ENCODE measurements at places on chromosomes 12 and 14.
A peak's percentile ranks its signal among the peaks of the same experiment; 100 is the strongest.

GRCh38 chr14:93245764-93246420 lies 38.8 kb downstream of the UBR7 start:
- DNase-seq = no peak

DNA sequence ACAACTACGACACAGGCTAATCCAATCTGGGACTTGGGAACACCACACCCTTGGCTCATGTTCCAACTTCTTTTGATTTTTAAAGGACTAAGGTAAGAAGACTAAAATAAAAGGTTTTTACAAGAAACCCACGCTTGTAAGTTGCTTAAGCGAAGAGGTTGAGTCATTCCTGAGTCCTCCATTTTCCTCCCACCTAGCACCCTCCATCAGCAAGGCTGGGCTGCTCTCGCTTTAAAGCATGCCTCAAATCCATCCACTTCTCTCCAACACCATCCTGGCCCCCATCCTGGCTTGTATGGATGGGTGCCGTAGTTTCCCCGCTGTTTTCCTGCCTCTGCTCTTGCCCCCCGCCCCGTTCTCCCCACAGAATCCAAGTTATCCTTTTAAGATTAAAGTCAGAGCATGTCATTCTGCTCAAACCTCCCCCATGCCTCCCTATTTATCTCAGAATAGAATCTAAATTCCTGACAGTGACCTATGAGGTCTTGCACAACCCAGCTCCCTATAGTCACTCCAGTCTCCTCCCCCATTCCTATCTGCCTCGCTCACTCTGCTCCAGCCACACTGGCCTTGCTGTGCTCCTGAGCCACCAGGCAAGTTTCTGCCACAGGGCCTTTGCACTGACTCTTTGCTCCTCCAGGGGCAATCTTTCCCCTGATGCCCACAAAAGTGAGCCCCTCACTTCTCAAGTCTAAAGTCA lies 34.5 kb downstream of the SCARB1 start:
- no peak for DNase-seq

- DNase-seq = no peak
Measured at GRCh38 chr14:78512021-78512420, 341.8 kb downstream of the NRXN3 start.

GRCh38 chr14:30921305-30921704 lies 46.9 kb downstream of the COCH start:
- DNase-seq = no peak

GRCh38 chr14:93315575-93315974 lies 17.3 kb downstream of the BTBD7 start:
- DNase-seq = no peak

DNA sequence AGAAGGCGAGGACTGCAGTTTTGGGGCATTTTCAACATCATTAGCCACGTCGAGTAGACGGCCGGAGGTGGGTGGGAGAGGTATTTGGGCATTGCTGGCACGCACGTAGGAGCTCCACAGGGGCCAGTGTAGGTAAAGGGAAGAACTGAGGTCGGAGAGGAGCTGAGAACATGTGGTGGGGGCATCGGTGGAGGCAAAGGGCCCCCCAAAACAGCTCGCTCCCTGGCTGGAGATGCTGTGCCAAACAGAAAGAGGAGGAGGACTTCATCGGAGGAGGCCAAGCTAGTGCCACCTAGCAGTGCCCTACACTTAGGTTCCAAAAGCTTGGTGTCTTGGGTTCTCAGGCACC lies 52.0 kb upstream of the PPP2R5C start:
- no peak for DNase-seq

GRCh38 chr12:121182222-121182893 lies 27.6 kb upstream of the P2RX4 start:
- no peak for DNase-seq

DNA sequence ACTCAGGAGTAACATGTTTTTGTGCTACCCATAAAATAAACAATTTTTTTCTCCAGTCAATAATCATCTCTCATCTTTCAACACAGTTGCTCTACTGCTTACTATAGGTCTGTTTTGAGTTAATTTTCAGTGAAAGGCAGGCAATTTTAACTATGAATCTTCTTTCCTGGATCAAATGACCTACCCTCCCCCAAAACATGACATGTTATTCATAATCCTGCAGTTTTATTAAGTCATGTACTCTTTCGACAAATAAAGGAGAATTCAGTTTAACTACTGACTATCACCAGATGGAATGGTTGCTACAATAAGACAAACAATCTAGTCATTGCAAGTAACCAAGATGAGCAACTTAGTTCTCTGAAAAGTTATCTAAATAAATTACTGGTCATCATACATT lies 106.0 kb upstream of the FAR2 start:
- DNase-seq = no peak

DNA sequence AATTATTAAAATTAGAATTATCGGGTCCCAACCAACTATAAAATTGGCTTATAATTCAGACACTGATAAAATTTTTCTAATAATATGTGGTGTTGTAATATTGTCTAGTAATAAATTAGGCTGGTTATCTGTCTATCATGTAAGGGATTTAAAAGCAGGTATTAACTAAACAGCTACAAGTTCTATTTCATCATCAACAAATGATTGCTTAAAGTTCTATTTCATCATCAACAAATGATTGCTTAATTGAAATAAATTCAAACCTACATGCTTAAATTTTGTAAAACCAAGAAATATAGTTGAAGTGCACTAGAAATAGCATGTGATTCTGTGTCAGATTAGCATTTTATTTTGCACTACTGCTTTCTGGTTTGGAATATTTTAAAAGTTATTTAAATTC lies 34.1 kb downstream of the SLCO1A2 start:
- no peak for DNase-seq

- no peak for DNase-seq
Measured at GRCh38 chr14:43449291-43449690, 1057.8 kb downstream of the FSCB start.

- no peak for DNase-seq
Measured at GRCh38 chr12:71556875-71557274, 106.8 kb downstream of the ZFC3H1 start.

GRCh38 chr12:60822580-60822979 lies 1226.8 kb downstream of the SLC16A7 start:
- no peak for DNase-seq

DNA sequence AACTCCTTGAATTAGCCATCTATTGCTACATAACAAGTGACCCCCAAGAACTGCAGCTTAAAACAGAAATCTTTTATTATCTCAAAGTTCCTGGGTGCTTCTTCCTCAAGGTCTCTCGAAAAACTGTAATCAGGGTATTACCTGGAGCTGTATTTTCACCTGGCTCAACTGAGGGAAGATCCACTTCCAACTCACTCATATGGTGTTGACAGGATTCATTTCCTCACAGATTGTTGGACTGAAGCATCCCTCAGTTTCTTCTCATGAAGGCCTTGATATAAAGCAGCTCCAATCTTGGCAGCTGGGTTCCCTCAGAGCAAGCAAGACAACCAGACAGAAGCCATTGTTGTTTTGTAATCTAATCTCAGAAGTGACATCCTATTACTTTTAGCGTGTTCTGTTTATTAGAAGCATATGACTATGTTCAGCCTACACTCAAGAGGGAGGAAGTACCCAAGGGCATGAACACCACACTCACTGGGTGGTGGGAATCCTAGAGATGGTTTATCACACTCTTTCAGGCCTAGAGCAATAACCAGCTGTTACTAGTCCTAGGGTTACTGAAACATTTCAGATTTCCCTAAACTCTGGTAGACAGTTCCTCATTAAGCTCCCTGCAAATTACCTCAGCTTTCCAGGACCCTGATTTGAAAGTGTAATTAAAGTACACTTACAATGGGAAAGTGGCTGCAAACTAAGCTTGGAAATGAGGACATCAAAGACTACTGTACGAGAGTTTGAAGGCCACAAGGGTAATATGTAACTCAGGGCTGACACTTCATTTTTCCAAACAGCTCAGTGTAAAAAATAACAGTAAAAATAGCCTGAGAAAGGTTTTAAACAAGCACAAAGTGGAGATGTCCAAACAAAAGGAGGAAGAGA lies 222.2 kb downstream of the SEC23A start:
- no peak for DNase-seq

- no peak for DNase-seq
Measured at GRCh38 chr12:91099836-91100235, 11.5 kb downstream of the LUM start.

DNA sequence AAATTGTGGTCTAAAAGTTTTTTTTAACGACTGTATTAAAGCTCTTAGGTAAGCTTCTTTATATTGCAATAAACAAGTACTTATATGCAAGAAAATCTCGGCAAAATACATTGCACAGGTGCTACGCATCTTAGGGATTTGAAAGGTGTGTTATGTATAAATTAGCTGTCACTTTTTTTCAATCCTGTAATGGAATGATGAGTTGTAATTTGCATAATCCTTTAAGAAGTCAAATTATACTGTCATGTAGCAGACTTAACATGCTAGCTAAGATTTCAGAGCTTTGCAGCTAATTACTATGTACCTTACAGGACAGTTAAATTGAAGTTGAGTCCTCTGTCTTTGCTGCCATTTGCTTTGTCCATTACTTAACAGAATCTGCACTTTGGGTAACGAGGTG lies 117.5 kb downstream of the NPAS3 start:
- no peak for DNase-seq

GRCh38 chr12:110721570-110721969 lies 21.1 kb downstream of the PPP1CC start:
- DNase-seq = no peak

- peak; percentile 21 for DNase-seq
Measured at GRCh38 chr12:8860165-8860961, 37.9 kb downstream of the A2ML1 start.

GRCh38 chr14:63134801-63135200 lies 69.4 kb upstream of the RHOJ start:
- DNase-seq = no peak

GRCh38 chr12:43728117-43728516 lies 30.5 kb downstream of the PUS7L start:
- no peak for DNase-seq

- DNase-seq = peak; percentile 28
Measured at GRCh38 chr12:104957719-104958000, 430 bp downstream of the SLC41A2 start.

GRCh38 chr14:72739446-72740405 lies 154.2 kb downstream of the DPF3 start:
- no peak for DNase-seq

DNA sequence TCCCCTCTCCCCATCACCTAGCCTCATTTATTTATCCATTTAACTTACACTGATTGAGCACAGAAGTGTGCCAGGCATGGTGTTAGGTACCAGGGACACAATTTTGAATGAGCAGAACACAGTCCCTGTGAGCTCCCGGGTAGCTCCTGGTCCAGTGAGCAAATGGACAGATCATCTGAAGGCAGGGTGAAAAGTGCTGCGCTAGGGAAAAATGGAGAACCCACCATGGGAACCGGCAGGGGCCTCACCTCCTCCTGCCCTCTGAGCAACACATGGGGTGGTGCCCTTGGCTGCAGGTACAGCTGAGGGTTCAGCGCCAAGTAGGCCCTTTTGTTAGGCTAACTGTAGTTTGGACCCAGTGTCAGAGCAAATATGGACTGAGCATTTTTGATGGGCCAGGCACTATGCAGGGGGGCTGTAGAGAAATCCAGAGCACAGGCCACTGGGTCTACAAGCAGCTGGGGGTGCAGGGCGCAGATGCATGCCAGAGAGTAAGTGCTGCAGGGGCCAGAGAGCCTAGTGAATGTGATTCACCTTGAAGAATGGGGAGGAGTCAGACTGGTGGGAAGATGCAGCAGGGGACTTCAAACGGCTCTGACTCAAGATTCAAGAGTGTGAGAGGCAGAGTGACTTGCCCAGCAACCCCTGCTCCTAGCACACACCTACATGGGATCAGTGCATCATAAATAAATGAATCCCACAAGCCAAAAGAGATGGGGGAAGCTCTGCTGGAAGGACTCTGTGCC lies 28.2 kb downstream of the LTBP2 start:
- no peak for DNase-seq

- DNase-seq = no peak
Measured at GRCh38 chr12:47779943-47780504, 7.0 kb downstream of the SLC48A1 start.

DNA sequence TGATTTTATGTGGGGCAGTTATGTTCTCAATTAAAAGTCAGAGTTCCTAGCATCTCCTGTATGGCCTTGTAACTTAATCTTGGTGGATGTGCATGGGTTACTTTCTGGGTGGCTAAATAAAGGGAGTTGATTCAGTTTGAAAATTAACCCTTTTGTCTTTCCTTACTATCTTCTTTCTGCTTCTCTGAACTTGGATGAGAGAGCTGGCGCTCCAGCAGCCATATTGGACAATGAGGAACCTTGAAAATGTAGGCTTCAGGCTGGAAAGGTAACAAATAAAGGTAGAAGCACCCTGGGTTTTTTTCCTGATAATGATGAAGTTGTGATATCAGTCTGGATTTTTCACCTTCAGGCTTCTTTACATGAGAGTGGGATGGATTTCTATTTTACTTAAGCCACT lies 714.1 kb upstream of the TMEM132C start:
- DNase-seq = no peak

DNA sequence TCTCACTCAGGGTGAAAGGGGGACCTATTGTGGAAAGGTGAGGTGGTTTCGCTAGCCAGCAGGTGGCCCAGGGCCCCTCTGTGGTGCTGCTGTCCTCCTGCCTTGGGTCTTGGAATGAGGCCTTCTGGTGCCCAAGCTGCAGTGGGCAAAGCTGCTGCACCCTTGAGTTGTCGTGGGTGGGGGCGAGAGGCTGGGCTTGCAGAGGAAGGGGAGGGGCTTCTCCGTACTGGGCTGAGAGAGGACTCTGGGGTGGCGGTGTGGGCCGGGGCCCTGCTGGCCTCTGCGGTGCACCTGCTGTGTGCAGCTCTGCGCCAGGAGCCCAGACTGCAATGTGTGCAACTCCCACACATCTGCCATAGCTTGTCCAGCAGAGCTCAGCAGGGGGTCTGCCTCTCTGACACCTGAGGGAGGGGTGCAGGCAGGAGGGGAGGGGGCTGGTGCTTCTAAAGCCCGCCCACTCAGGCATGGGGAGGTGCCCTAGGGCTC lies 145.8 kb downstream of the KIF26A start:
- no peak for DNase-seq

DNA sequence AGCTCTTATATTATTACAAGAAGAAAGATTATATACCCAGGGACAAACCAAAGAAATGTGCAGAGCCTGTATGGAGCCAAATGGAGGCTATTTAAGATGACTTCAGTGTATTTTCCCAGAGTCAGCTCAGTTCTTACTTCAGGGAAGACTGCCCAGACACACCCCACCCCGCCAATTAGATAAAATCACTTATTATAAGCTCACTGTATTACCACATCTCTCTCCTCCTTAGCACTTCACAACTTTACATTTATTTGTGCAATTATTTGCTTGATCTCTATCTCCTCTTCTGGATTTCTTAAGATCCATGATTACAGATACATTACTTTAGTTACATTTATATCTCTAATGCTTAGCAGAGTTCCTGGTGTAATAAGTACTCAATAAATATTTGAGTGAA lies 24.7 kb upstream of the WDR89 start:
- DNase-seq = no peak

- DNase-seq = no peak
Measured at GRCh38 chr12:116400636-116401372, 123.3 kb upstream of the MED13L start.

DNA sequence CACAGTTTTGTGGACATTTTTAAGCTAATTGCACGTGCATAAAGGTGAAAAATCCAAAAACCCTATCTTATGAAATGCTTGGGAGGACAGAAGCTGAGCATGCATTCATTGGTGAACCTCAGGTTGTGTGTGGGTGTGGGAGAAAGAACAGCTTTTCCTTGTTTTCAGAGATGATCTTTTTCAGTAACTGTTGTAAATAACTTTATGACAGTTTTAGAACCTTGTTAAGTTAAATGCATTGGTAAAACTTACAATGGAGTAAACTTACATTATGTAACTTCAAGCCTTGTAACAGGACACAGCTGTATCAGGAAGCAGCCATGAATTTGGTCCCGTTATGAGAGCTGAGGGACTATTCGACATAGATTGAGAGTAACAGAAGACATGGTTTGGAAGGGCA lies 587.4 kb downstream of the GALC start:
- no peak for DNase-seq

GRCh38 chr12:120668868-120669840 lies 17.8 kb upstream of the MLEC start:
- peak; percentile 61 for DNase-seq
